ENCODE measurements at places on chromosomes 13 and 19.

DNA sequence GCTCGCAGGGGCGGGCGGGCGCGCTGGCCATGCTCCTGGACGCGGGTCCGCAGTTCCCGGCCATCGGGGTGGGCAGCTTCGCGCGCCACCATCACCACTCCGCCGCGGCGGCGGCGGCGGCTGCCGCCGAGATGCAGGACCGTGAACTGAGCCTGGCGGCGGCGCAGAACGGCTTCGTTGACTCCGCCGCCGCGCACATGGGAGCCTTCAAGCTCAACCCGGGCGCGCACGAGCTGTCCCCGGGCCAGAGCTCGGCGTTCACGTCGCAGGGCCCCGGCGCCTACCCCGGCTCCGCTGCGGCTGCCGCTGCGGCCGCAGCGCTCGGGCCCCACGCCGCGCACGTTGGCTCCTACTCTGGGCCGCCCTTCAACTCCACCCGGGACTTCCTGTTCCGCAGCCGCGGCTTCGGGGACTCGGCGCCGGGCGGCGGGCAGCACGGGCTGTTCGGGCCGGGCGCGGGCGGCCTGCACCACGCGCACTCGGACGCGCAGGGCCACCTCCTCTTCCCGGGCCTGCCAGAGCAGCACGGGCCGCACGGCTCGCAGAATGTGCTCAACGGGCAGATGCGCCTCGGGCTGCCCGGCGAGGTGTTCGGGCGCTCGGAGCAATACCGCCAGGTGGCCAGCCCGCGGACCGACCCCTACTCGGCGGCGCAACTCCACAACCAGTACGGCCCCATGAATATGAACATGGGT is 599 bp downstream of the ZIC2 start:
- no peak for DNase-seq

GRCh38 chr13:98284679-98285078 is 107.6 kb upstream of the RNF113B start:
- DNase-seq = no peak

- DNase-seq = no peak
Measured at GRCh38 chr13:109787135-109787954, 962 bp upstream of the IRS2 start.

DNA sequence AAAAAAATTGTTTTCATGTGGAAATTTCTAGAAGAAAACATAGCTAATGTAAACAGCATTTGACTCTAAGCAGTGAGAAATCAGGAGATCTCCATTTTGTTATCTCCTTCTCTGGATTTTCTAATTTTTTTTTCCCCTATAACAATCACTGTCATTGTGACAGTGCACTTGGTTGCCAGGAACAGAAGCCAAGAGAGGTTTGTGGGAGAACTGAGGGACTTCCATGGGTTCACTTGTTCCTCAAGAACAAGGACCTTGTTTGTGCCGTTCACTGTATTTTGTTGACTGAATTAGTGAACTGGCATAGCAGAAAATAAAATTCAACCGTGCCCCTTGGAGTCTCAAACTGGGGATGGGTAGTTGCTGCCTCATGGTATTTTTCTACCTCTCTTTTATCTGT is 17.1 kb downstream of the SHISA7 start:
- DNase-seq = no peak

- no peak for DNase-seq
Measured at GRCh38 chr19:58584498-58585441, 11.6 kb upstream of the MZF1 start.
